Pulmonary artery endothelial cell (primary cell): ENCODE measurements at places on chromosomes 6 and 20.
A peak's percentile ranks its signal among the peaks of the same experiment; 100 is the strongest.

DNA sequence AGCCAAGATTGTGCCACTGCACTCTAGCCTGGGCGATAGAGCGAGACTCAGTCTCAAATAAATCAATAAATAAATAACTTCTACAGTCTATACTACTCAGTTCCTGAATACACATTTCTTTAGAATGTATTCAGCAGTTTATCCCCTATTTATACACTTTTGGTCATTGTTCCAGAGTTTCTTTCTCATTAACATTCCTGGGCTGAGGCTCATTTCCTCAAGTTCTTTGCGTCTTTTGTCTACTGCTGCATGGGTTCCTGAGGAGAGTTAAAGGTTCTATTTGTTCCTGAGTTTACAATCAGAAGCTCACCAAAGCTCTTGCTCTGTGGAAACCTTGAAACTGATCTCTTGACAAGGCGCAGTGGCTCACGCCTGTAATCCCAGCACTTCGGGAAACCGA is 37.7 kb upstream of the SASH1 start:
- peak; percentile 95 for DNase-seq

DNA sequence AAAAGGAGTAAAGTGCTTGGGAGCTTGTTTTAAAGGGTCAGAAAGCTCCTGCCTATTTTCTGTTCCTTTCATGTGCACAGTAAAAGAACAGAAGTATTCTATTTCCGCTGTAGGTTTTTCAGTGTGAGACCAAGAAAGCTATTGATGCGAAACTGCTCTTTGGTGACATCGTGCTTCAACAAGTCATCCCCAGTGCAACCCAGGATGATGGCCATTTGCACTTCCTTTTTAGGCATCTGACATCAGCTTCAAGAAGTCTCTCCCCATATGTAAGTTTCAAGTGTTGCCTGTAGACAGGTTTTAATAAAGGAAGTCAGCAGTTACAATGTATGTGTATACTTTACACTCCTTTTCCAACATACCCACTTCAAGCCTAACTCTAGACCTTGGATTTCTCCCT is 131.6 kb downstream of the RFX6 start:
- no peak for DNase-seq

- DNase-seq = no peak
These were observed 12.0 kb upstream of the ADGRF5 start for GRCh38 chr6:46933751-46934150.

DNA sequence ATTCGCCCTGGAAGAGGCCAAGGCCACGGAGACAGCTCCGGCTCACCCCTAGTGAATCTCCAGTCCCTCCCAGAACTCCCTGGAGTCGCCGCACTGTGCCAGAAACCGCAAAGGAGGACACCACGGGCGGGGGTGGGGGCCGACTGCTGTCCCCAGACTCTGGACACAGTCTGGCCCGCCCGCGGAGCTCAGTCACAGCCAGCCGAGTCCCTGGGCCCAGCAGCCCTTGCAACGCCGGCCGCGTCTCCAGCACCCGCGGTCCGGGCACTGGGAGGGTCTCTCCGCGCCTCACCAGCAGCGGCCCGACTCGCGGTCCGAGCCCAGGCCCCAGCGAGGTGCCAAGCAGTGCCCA is 518 bp downstream of the PEX6 start:
- DNase-seq = no peak
